ENCODE measurements at places on chromosomes 1 and 21. TPM values are rescaled to one million over a fixed set of nuclear protein-coding genes. Genes with fewer than 3 reads are reported as not detected.

Gene TSPEAR
- not detected for total RNA-seq

Gene GPATCH4
- 74.0 TPM for total RNA-seq

Gene ARMH1
- total RNA-seq, result 0.55 TPM

Gene SSX2IP
- 14.5 TPM for total RNA-seq

Gene GRIK3
- total RNA-seq, result not detected

Gene ESPN
- 0.44 TPM for total RNA-seq

Data from A549 treated with CpdA at 1 μM for 4 hours (cell line).